ENCODE measurements at places on chromosomes 2 and 18. TPM values are rescaled to one million over a fixed set of nuclear protein-coding genes. Genes with fewer than 3 reads are reported as not detected.

The GRB14 gene
- polyA plus RNA-seq = 2.2 TPM

The CFAP210 gene
- 0.22 TPM for polyA plus RNA-seq

The BCL2 gene
- 20.5 TPM for polyA plus RNA-seq

The CFLAR gene
- polyA plus RNA-seq = 48.2 TPM

The MROH2A gene
- polyA plus RNA-seq = 0.12 TPM

The FBXO36 gene
- 2.9 TPM for polyA plus RNA-seq

The CREG2 gene
- polyA plus RNA-seq = not detected

Measured in muscle of arm (tissue), 14 donors.